ENCODE measurements at places on chromosomes 5 and 9.

DNA sequence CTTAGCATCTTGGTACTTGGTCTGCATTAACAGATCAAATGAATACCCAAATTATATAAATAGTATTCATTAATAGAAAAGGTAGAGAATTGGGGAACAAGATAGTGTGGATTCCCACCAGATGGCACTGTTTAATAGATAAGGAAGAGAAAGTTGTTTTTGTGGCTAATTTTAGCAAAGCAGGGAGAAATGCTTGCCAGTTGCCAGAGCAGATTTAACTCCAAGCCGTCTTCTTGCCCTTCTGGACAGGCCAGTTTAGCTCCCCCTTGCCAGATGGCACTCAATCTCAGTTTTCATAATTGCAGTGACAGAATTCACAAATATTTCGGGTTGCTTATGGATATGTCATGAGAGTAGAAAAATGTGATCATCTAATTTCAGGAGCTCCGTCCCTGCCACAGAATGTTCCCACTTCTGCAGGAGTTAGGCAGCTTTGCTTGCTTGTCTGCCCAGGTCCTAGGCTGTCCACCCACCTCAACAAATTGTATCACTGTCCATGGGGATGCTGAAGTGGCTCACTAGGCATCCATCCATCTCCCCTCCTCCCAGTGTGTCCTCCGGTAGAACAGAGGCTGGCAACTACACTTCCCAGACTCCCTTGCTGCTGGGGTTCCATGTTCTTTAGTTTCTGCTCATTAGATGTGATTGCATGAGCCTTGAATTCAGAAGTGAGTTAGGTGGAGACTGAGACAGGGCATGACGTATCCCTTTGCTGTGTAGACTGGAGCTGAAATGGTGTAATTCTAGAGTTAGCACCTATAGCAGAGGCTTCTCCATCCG, 11.8 kb upstream of the HEXB start:
- no peak for DNase-seq

DNA sequence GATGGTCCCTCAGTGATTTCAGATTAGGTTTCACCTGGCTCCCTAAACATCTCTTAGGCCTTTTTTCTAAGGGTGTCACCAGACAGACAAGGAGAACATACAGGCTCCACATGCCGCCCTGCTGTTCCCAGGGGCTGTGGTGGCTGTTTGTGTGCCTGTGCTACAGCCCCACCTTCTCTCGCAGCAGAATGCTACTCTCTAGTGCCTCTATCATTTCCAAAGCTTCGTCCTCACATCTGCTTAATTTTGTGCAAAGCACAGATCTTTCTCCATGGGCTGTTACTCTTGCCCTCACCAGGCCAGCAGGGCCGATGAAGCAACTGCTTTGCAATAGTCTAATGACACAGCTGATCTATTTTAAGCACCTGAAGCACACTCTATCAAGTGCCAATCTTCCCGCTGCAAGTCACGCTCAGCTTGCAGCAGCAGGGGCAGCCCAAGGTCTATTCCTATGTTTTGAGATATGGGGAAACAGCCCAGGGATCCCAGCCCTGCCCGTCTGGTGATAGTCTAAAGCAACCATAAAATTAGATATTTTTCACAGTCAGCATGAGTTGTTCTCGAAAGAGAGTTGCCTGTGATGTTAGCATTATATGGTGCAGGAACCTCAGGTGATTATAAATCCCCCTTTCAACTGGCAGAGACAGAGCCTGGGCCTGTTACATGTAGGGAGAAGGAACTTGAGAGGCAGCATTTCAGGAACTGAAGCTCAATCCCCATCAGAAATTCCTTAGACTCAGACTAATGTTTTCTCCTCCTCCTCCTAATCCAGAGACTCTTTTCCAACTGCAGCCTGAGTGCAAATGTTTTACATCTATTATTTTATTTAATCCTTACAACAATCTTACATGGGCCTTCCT, 12.7 kb downstream of the ABLIM3 start:
- DNase-seq = no peak

- DNase-seq = no peak
Measured at GRCh38 chr9:19114680-19115270, 12.1 kb upstream of the HAUS6 start.

GRCh38 chr9:16601991-16602390, 268.5 kb downstream of the BNC2 start:
- DNase-seq = no peak

- DNase-seq = no peak
Measured at GRCh38 chr5:111502956-111503355, 9.4 kb downstream of the STARD4 start.

GRCh38 chr5:135151256-135151655, 117.2 kb upstream of the PITX1 start:
- no peak for DNase-seq

DNA sequence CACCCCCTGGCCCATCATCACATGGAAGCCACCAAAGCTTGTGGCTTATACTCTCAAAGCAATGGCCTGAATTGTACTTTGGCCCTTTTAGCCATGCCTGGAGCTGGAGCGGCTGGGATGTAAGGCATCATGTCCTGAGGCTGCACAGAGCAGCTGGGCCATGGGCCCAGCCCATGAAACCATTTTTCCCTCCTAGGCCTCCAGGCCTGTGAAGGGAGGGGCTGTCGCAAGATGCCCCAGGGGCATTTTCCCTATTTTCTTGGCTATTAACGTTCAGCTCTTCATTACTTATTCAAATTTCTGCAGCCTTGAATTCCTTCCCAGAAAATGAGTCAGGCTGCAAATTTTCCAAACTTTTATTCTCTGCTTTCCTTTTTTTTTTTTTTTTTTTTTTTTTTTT, 27.7 kb downstream of the FST start:
- DNase-seq = no peak

DNA sequence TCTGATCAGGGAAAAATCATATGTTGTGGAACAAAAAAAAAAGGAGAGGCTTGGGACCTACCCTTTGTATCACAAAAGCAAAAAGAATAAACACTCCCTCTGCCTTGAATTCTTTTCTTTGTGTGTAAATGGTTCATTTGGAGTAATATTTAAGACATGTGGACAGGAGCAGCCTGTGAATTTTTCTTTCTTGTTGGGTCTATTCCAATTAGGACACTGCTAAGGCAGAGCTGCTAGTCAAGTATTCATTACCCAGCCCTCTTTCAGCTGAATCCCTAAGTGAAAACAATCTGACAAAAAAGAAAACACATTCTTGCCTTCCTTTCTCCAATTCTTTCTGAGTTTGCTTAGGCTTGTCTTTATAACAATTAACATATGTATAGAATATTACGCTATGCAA, 330.0 kb downstream of the EBF1 start:
- no peak for DNase-seq

Data from stimulated activated CD4-positive, alpha-beta T cell treated with anti-CD3 and anti-CD28 coated beads, Interleukin-1b, Interleukin-23, amount 100 ng/mL, for 1 hour (primary cell).